ENCODE measurements at places on chromosomes 7 and 10.

DNA sequence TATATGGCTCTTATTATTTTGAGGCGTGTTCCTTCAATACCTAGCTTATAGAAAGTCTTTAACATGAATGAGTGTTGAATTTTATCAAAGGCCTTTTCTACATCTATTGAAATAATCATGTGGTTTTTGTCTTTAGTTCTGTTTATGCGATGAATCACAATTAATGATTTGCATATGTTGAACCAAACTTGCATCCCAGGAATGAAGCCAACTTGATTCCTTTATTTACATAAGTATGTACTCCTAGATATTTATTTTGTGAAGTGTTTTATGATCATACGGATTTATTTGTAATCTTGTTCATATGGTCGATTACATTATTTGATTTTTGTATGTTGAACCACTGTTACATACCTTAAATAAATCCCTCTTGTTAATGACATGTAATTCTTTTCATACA lies 244.3 kb upstream of the KCND2 start:
- DNase-seq: no peak

DNA sequence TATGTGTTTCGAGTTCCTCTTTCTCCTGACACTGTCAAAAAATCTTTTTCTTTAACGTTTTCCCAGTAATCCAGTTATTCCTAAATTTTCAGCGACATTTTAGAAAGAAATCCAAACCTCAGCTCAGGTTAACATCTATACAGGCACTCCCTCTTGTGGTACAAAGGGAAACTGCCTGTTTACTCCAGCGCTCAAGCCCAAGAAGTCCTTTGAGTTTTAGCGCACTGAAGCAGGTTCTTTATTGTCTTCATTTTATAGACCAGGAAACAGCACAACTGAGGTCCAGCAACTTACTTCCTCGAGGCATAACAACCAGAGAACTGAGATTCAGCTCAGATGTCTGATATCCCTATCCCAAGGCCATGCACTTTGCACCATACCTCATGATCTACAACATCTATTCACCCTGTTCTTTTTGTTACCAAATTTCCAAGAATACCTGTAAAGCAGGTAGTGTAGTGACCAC lies 287.2 kb upstream of the MKLN1 start:
- no peak for DNase-seq

- no peak for DNase-seq
Observed at GRCh38 chr10:37934791-37935190, 41.7 kb downstream of the ZNF25 start.

GRCh38 chr7:90701021-90701420 lies 104.9 kb downstream of the CDK14 start:
- DNase-seq: no peak

DNA sequence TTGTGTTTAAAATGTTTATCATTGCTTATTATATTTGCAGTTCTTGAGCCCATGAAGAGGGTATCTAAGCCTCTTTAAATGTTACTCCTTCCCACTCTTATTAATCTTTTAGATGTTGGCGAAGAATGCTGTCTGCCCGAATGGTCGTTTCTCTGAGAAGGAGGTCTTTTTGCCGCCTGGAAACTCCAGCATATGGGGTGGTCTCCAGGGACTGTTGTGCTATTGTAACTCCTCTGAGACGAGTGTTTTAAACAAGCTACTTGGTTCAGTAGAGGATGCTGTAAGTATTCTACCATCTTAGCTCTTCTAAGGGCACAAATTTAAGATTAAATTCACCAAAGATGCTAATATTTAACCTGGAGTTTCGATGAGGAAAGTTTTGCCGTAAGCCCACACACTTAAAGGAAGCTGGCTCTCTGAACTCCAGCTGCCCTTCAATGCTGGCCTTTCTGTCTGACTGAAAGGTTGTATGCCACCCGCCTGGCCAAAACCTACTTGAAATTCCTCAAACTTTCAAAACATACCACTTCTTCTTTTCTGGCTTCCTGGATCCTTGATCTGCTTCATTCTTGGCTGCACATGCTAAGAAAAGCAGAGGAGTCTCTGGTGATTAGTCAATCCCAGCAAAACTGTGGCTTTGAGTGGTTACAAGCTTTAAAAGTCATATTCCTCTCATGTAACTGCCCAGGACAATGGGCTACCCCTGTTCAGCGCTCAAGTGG lies 74.7 kb downstream of the ABCA13 start:
- DNase-seq: no peak

DNA sequence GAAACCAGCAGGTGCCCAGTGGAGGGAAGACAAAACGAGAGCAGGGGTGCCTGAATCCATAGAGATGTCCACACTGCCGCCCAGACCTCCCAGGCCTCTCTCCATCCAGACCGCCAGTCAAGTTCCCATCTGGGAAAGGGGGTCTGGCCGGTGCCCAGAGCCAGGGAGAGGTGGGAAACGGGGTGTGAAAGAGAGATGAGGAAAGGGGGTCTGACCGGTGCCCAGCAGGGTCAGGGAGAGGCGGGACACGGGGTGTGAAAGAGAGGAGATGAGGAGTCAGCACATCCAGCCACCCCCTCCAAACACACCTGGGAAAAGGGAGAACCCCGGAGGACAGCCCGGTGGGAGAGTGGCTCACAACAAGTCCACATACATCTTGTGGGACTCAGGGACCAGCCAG lies 185.8 kb downstream of the PTPRN2 start:
- DNase-seq: no peak

- no peak for DNase-seq
Observed at GRCh38 chr7:142774826-142775225, 4.1 kb downstream of the PRSS2 start.

DNA sequence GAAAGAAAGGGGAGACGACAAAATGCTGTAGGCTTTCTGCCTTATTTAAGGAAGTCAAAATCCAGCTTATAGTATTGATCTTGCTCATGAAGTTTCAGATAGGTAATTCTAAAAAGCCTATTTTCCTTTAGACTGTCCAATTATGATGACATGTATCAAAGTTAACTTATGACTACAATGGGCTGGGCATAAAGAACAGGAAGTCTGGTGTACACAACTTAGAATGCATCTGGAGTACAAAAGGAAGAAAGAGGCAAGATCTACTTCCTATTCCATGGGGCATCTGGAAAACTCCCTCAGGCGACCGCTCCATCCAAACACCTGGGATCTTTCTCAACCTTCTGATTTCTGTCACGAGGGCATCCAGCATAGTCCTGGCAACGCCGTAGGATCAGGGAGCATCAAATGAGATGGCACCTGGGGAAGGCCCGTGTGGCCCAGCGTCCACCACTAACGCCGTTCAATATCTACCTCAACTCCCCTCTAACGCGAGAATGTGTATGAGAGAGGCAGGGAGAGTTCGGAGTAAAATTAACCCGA lies 512 bp downstream of the FAM24B start:
- no peak for DNase-seq

DNA sequence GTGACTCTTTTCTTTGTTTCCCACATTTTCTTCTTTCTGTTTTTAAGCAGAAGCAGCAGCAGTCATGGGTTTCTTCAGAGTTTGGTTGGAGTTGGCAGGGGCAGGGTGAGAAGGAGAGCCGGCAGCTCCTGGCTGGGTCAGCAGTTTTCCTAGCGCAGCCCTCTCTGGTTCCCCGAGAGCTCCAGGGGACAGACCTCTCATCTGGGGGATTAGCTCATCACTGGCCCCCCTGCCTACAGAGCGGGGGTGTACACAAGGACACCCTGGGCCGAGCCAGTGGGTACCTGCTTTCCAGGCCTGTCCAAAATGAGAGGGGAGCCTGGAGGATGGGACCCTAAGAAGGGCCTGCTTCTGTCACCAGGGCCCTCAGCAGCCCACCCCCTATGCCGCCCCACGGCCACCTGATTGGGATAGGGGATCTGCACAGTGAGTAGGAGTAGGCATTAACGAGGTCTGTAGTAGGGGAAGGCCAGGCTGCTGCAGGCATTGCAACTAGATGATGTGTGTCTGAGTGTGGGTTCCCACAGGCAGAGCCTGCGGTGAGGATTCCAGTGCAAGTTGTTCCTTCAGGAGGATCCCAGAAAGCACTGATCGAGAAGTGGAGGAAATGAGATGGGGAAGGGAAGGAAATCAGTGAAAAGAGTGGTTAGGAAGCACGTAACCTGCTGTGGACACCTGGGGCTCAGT lies 122.9 kb upstream of the PPIF start:
- DNase-seq: no peak

- no peak for DNase-seq
Observed at GRCh38 chr7:24786941-24787340, 29.7 kb upstream of the GSDME start.

DNA sequence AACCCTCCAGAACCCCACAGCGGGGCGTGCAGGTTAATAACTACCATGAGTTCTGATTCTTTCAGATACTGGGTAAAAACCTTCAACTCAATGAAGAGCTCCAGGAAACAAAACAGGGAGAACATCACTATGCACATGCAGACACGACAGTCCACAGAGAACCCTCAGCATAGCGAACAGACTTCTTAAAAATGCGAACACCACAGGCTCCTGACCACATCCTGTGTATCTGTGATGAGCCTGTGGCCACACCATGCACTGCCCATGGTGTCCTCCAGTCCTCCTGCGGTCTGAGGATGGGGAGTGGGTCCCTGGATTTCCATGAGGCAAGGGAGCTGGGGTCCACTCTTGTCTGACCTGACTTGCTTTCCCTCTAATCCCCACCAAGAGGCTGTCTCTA lies 107.2 kb downstream of the COBL start:
- no peak for DNase-seq

- DNase-seq: no peak
Observed at GRCh38 chr10:12844811-12845483, 156.6 kb downstream of the CCDC3 start.

DNA sequence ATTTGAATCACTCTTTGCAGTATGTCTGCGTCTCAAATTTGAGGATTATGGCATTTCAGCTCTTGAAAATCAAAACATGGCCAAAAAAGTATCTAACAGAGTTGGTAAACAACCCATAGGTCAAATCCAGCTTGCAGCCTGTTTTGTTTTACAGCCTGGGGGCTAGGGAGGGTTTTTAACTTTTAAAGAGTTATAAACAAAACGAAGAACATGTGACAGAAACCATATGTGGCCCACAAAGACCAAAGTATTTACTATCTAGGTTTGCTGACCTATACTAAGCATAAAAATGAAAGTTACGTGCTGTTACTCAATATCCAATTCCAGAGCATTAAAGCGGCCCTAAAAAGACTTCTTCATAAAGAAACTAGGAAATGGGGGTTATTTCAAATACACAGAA lies 55.5 kb upstream of the STARD3NL start:
- no peak for DNase-seq

DNA sequence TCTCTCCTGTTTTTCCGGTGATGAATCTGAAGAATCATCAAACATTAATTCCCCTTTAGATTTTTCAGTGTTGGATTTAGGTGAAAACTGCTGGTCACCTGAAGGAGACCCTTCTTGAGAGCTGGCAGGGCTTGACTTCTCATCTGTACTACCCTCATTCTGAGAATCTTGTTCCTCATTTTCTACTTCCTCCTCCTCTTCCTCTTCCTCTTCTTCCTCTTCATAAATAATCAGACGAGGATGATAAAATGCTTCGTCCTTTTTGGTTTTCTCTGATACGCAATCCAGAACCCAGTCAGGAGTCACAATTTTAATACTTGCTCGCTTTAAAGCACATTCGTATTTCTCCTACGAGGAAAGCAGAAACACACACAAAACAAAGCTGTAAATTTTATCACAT lies 26.9 kb downstream of the PAXIP1 start:
- DNase-seq: no peak

- no peak for DNase-seq
Observed at GRCh38 chr7:158849768-158850544, 6.4 kb upstream of the DYNC2I1 start.

DNA sequence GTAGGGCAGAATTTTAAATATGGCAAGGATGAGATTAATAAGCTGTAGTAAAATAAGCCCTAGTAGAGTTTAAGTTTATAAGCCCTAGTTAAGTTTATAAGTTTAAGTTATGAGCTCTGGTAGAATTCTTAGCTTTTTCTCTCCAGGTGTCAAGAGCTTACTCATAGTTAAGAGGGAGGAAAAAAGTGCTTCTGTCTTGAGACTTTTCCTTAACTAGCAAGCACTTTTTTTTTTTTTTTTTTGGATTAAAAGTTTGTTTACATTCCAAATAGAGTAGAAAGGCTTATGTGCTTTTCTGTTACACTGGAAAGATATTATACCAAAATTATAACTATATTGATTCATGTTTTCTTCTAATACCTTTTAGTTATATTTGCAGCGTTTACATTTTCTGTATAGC lies 25.5 kb upstream of the MPP7 start:
- no peak for DNase-seq

DNA sequence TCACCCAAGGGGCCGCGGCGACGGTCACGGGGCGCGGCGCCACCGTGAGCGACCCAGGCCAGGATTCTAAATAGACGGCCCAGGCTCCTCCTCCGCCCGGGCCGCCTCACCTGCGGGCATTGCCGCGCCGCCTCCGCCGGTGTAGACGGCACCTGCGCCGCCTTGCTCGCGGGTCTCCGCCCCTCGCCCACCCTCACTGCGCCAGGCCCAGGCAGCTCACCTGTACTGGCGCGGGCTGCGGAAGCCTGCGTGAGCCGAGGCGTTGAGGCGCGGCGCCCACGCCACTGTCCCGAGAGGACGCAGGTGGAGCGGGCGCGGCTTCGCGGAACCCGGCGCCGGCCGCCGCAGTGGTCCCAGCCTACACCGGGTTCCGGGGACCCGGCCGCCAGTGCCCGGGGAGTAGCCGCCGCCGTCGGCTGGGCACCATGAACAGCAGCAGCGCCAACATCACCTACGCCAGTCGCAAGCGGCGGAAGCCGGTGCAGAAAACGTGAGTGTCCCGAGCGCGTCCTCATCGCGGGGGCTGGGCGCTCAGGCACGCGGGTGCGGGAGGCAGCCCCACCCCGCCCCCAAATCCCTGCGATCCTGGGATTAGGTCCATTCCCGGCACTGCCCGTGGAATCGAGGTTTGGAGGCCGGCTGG lies 509 bp downstream of the AHR start:
- peak; percentile 22 for DNase-seq

- no peak for DNase-seq
Observed at GRCh38 chr7:73909996-73910395, 49.0 kb downstream of the TMEM270 start.

- no peak for DNase-seq
Observed at GRCh38 chr7:91140982-91141381, 123.3 kb upstream of the FZD1 start.

GRCh38 chr10:7045891-7046599 lies 364.8 kb downstream of the SFMBT2 start:
- no peak for DNase-seq

DNA sequence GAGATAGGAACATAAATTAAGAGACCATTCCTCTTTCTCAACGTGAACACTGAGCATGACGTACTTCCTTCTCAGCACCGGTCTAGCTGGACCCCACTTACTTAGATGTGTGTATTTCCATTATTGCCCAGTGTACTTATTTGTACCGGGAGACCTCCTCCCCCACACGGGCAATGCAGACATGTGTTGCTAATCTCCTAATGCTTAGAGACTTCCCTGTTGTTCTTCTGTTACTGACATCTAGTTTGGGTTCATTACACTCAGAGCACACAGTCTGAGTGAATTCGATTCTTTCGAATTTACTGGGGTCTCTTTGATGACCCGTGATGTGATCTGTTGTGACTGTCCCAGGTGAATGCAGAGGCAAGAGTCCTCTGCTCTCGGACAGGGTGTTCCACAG lies 260.0 kb downstream of the MAD1L1 start:
- no peak for DNase-seq

Data from stimulated activated CD4-positive, alpha-beta T cell treated with anti-CD3 and anti-CD28 coated beads, Interleukin-1b, Interleukin-23, amount 100 ng/mL, for 1 hour (primary cell).